ENCODE measurements at places on chromosomes 7 and 10. TPM values are rescaled to one million over a fixed set of nuclear protein-coding genes. Genes with fewer than 3 reads are reported as not detected.

DNA sequence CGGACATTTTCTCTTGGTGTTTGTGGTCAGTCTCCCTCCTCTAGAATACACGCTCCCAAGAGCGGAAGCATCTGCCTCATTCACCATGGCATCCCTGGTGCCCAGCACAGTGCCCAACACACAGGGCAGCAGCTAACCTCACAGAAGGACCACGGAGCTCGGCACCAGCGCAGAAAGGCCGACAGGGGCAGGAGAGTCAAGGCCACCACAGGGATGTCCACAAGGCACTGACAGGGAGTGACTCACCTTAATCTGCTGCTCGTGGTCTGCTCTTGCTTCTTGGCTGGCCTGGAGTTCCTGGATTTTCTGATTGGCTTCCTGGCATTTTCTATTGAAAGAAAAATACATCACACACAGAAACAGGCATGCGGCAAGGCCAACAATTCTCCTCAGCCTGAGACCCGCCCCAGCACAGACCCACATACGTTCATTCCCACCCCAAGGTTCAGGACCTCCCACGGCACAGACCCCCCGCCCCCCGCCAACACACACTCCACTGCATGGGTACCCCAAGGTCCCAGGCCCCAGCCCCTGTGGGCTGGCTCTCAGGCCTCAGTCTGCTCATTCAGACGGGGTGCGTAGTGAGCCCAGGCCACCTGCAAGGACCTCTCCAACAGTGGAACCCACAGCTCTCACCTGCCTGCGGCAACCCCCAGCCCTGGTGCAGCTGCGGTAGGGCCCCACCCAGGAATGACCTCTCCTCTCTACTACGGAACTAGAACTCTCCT, 14.9 kb downstream of the MAD1L1 start:
- no peak for DNase-seq
- no peak overlapping the region for H3K4me3 ChIP-seq
- H3K27ac ChIP-seq = no peak overlapping the region
- peaks cover 59% of the 10 kb centered on the region for H3K36me3 ChIP-seq
- no peaks in the 10 kb centered on the region for H3K27me3 ChIP-seq
- H3K4me1 ChIP-seq = peaks cover 6% of the 10 kb centered on the region

GRCh38 chr10:11357439-11357838, 254.0 kb downstream of the USP6NL start:
- DNase-seq = no peak
- no peaks in the 10 kb centered on the region for H3K27me3 ChIP-seq
- H3K4me3 ChIP-seq = no peak overlapping the region
- peaks cover 5% of the 10 kb centered on the region for H3K36me3 ChIP-seq
- no peak overlapping the region for H3K27ac ChIP-seq

DNA sequence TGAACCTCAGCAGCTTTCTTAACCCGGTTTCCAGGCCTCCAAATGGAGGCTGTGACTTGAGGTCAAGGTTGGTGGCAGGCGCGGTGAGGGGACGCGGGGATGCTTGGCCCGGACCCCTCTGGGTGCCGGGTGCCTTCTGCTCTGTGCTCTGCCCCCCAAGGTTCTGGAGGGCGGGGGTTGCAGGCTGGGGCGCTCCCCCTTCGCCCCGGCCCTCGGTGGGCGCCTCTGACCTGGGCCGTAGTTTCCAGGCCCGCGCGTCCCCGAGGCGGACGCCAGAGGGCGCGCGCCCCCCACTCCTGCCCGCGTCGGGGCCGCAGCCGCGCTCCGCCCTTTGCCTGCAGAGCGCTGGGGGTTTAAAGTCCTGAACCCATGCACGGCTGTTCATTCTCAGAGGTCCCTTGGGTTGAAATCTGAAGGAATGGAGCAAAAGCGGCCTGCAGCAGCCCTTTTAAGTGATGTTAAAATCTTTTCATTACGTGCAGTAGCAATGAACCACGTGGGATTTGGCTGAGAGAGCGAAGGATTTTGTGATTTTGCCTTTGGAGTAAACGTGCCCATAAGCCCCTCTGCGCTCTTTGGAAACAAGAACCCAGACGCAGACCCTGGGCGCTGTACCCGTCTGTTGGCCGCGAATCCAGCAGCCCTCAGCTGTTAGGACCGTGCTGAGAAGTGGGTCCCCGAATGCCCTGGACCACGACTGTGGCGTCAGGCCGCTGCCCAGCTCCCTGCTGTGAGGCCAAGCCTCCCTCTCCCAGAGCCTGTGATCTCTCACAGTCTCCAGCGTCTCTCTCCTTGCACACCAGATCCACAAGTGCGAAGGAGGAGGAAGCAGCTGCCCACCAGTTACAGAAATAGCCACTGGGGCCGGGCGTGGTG, 135.0 kb downstream of the ACTR3B start:
- H3K36me3 ChIP-seq = no peaks in the 10 kb centered on the region
- no peaks in the 10 kb centered on the region for H3K27me3 ChIP-seq
- no peak overlapping the region for H3K27ac ChIP-seq
- no peak for DNase-seq
- no peak overlapping the region for H3K4me3 ChIP-seq

DNA sequence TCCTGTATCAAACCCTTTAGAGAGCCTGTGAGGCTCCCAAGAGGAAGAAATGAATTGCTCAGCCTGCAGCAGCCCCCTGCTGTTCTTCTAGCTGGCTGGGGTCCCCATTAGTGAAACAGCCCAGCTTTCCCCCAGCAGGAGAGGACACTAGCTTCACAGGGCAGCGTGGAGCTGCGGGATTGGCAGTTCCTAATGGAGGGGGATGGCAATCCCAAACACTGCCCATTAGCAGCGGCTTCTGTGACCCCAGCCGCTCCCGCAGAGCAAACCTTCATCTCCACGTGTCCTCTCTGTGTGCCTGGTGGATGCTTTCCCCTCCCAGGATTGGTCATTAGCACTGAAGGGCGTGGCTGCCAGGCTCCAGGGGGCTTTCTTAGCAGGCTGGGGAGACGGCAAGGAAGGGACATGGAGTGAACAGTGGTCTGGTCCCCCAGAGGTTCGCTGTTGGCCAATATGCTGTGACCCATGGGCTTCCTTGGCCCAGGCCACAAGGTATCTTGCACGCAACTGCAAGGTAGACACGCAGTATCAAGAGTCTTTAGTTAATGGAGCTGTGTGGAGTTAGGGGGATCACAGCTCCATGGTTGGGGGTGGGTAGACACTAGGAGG, 322.5 kb upstream of the ZMIZ1 start:
- peaks cover 10% of the 10 kb centered on the region for H3K4me1 ChIP-seq
- no peak overlapping the region for H3K27ac ChIP-seq
- H3K4me3 ChIP-seq = no peak overlapping the region
- no peaks in the 10 kb centered on the region for H3K36me3 ChIP-seq
- peaks cover 7% of the 10 kb centered on the region for H3K27me3 ChIP-seq

DNA sequence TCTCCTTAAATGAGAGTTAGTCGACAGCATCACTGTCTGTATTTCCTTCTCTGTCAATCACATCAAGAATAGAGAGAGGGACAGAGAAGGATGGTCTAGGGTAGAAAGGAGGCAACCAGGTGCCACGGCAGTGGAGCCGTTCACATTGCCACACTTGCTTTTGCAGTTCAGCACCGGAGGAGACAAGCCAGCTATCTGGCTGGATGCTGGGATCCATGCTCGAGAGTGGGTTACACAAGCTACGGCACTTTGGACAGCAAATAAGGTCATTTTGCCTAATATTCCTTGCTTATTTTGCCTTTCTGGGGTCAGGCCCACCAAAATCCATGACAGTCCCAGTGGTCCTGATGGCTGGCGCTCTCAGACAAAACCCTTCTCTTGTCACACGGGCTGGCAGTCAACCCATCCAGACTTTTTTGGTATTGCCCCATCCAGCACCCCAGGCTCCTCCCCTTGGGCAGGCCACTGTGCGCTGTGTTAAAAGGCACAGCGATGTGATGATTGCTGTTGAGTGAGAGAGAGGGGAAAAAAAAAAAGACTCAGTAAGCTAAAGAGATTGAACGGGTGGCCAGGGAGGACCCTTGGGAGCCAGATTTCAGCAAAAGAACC, 8.4 kb downstream of the CPA2 start:
- H3K36me3 ChIP-seq = peaks cover 6% of the 10 kb centered on the region
- H3K27ac ChIP-seq = peak overlapping the region; percentile 24
- H3K4me1 ChIP-seq = peaks cover 42% of the 10 kb centered on the region
- DNase-seq = no peak

GRCh38 chr7:121428855-121429489, 32.9 kb upstream of the FAM3C start:
- no peaks in the 10 kb centered on the region for H3K4me1 ChIP-seq
- no peak for DNase-seq
- no peaks in the 10 kb centered on the region for H3K36me3 ChIP-seq
- H3K4me3 ChIP-seq = no peak overlapping the region
- no peak overlapping the region for H3K27ac ChIP-seq
- H3K27me3 ChIP-seq = no peaks in the 10 kb centered on the region

DNA sequence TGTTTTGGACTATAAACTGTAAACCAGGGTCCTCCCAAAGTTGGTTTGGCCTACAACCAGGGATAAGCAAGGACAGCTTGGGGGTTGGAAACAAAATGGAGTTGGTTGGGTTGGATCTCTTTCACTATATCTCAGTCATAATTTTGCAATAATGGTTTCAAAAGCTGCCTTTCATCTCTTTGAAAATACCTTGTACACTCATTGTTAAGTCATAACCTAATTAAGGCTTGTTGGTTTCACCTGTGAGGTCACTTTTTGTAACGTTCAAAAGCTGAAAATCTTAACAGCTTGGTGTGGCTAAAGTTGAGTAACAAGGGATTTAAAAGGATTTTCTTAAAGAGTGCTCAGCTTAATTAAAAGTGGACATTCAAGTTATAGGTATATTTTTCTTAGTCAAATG, 476.1 kb downstream of the IPMK start:
- H3K36me3 ChIP-seq = peaks cover 6% of the 10 kb centered on the region
- no peaks in the 10 kb centered on the region for H3K4me1 ChIP-seq
- no peak overlapping the region for H3K4me3 ChIP-seq
- peak overlapping the region; percentile 70 for H3K27ac ChIP-seq

GRCh38 chr10:45418849-45419675, 45.0 kb downstream of the ALOX5 start:
- peaks cover 22% of the 10 kb centered on the region for H3K27me3 ChIP-seq
- H3K36me3 ChIP-seq = no peaks in the 10 kb centered on the region
- H3K4me1 ChIP-seq = peaks cover 6% of the 10 kb centered on the region
- no peak overlapping the region for H3K27ac ChIP-seq
- H3K4me3 ChIP-seq = no peak overlapping the region

- no peak overlapping the region for H3K27ac ChIP-seq
- H3K36me3 ChIP-seq = peaks cover 7% of the 10 kb centered on the region
- H3K27me3 ChIP-seq = peaks cover 46% of the 10 kb centered on the region
- no peak overlapping the region for H3K4me3 ChIP-seq
- H3K4me1 ChIP-seq = no peaks in the 10 kb centered on the region
- DNase-seq = no peak
Measured at GRCh38 chr10:120455004-120455403, 2.0 kb upstream of the PLPP4 start.

- no peaks in the 10 kb centered on the region for H3K36me3 ChIP-seq
- no peaks in the 10 kb centered on the region for H3K27me3 ChIP-seq
- no peak for DNase-seq
Measured at GRCh38 chr7:13201628-13202027, 514.2 kb downstream of the ARL4A start.

SPAG6 gene
- not detected for total RNA-seq

ZNF107 gene
- 4.6 TPM for total RNA-seq

PIP gene
- not detected for total RNA-seq

All from MCF 10A (cell line).